ENCODE measurements at places on chromosomes 7 and 10.

GRCh38 chr10:13401142-13401541 is 53.0 kb upstream of the SEPHS1 start:
- no peak for DNase-seq

GRCh38 chr7:121795736-121796135 is 77.2 kb upstream of the PTPRZ1 start:
- DNase-seq = no peak

DNA sequence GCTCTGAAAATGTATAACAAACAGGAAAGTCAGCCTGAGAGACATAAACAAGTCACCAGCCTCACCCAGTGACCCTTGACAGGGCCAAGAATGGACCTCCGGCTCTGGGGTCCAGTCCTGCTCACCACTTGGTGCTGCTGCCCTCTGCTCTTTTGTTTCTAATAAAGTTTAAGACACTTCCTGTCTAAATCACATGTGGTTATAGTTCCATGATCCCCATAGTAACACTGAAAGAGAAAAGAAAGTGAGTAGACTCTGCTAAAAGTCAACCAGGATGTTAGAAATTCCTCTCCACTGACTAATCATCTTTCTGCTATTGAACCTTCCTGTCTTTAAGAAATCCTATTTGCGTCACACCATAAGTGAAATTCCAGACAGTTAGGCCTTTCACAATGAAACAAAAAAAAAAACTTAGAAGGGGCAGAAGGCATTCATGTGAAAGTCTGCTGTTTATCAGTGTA is 179.2 kb upstream of the BET1 start:
- DNase-seq = no peak

- no peak for DNase-seq
Observed at GRCh38 chr10:6135039-6135438, 46.2 kb downstream of the RBM17 start.

DNA sequence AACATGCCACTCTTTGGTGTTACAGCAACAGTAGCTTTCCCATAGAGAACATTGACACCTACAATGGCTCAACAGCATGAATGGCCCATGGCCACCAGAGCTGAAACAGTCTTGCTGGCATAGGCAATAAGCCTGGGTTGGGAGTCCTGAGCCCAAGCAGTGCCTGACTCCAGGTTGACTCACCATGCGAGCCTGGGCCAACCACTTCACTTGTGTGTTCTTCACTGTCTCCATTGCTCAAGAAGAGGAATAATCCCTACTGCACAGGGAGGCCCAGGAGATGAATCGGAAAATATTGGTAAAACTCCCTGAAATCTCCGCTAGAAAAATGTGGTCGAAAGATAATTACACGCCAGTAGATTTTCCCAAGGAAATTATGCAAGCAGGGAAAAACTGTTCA is 89.2 kb upstream of the INHBA start:
- DNase-seq = no peak

GRCh38 chr7:120740348-120740747 is 117.6 kb downstream of the TSPAN12 start:
- DNase-seq = peak; percentile 10

DNA sequence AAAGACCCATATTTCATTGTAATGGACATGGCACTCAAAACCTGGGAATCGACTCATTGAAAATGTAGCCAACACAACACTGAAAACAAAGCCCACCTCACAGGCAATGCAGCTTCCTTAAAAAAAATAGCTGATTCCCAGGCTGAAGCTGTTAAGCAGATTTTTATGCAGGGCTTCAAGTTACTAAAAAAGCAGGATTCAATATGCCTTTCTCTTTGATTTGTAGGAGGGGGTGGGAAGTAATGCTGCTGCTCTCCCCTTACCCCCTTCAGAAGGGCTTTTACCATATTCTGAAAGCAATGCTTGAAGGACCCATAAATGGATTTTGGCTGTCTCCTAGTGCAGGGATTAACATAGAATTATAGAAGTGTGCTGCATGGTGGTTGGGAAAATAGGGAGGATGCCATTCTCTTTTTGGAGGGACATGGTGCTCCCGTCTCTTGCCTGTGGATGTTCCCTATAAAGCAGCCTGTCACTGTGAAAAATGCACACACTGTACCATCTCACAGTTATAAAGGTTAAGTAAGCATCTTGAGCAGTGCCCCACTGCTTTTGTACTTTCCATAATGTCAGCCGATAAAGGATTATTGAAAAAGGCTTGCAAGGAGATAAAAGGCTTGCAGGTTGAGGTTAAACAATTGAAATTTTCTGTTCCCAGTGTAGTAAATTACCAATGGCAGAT is 262.8 kb downstream of the AUTS2 start:
- DNase-seq = no peak

DNA sequence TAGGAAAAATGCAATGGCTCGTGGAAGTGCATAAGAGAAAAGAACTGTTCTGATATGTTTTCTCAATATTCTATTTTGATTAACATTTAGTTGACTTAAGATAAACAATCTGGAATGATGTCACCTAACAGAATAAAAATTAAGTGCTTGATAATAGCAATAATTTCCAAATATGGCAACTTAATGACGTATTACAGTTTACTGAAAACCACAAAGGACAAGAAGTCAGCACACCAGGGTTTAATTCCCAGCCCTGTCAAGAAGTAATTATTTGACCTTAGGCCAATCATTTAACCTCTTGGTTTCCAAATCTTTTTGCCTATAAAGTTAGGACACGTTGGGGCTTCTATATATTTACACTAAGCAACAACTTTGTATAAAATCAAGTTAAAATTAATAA is 95.7 kb downstream of the CABCOCO1 start:
- DNase-seq = no peak
